ENCODE measurements at places on chromosomes 5 and 9.

DNA sequence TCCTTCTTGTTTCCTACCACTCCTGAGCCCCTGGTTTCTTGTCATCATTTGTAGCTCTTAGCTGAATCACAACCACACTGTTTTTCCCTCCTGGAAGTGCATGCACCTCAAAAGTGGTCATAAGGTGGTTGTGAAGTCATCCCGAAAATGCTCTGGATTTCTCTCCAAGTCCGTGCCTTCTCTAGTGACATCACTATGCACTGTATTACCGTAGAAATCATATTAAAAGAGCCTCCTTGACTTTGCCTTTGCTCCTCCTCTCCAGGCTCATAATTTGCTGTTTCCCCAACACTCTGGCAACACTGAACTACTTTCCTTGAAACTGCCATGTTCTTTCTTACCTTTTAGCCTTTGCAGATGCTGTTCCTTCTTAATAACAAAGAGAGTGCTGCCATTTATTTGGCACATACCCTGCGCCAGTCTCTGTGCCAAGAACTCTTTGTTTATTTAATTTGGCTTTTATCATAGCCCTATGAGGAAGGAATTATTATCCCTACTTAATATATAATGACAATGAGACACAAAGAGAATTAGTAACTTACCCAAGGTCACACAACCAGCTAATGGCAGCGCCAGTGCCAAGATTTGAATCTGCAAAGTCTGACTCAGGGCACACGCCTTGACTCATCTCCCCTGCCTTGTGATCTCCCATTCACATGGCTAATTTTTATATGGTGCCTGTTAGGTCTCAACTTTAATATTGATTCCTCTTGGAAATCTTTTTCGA, 115.4 kb downstream of the KIF4B start:
- DNase-seq: no peak

- DNase-seq: no peak
These were observed 8.6 kb downstream of the NSD1 start for GRCh38 chr5:177142098-177142611.

- DNase-seq: no peak
These were observed 672.9 kb downstream of the NR2F1-AS1 start for GRCh38 chr5:92907938-92908606.

GRCh38 chr5:169945831-169946261, 34.4 kb downstream of the INSYN2B start:
- DNase-seq: no peak

DNA sequence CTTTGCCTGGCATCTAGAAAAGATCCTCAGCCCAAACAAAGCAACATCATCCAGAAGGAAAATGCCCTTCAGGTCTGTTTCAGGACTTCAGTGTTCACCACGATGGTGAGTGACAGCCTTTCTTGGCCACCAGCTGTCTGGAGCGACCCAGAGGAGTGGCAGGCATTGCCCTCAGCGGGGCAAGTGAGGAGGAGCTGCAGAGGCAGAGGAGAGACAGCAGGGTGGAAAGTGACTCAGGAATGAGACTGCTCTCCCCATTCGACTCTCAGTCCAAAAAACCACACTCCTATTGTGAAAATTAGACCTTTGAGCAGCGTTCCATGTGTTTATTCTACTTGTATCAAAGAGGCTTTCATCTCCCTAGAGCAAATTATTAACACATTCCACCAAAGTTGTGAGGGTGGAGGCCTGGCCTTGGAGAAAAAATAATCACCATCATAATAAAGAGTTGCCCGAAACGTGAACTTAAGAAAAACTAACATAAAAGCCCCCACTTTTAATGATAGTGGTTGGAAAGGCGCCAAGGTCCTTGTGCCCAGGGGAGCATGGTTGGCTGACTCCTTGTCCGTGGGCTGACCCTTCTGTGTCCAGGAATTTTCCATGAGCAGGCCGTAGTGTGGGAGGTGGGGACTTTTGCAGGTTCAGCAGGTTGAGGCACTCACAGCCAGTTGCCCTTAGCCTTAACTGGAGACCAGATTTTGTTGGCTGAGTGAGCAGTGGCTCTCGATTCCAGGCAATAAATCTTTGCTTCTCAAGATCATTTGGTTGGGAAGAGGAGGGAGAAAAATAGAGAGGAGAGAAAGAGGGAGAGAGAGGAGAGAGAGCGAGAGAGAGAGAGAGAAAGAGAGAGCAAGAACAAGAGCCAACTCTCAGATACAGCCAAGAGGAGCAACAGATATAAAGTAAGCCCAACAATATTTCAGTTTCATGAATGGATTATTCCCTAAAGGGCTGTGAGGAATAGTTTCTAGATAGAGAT, 125.9 kb upstream of the ANKRD55 start:
- no peak for DNase-seq

DNA sequence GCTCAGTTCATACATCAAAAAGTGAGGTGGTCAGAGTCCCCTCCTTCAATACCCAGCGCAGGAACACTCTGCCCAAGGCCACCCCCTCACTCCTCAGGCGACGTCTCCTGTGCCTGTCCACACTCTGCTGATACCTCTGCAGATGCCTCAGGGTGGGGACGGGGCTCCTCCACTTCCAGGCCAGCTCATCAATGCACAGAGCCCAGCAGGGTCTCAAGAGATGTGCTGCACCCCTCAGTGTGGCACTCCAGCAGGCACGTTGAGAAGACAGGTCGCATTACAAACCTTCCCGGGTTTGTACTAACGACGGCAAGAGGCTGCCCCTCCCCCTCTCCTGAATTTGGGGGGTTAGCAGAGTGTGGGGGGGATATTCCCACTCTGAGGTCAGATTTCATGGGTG, 128.5 kb downstream of the ZNF354C start:
- DNase-seq: no peak

- peak; percentile 55 for DNase-seq
These were observed 51.2 kb upstream of the GGTA1 start for GRCh38 chr9:121550569-121551512.

- no peak for DNase-seq
These were observed 23.8 kb upstream of the IQGAP2 start for GRCh38 chr5:76379316-76379715.

- no peak for DNase-seq
These were observed 27.7 kb downstream of the PLCXD3 start for GRCh38 chr5:41482715-41483114.

DNA sequence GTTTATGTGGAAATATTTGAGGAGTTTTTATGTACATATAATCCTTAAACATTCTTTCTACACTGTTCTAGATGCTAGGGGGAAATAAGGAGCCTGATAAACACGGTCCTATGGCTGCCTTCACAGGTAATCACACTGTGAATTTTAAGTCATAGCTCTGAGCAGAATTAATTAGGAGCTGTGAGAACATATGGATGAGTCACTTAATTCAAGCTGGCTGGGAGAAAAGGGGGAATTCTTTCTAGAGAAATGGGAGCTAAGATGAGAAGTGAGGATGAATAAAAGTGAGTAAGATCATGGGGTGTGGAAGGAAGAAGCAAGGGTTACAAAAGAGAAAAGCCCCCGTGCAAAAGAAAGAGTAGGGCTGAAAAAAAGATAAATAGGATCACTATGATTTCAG, 290.8 kb downstream of the DNAH5 start:
- DNase-seq: no peak

DNA sequence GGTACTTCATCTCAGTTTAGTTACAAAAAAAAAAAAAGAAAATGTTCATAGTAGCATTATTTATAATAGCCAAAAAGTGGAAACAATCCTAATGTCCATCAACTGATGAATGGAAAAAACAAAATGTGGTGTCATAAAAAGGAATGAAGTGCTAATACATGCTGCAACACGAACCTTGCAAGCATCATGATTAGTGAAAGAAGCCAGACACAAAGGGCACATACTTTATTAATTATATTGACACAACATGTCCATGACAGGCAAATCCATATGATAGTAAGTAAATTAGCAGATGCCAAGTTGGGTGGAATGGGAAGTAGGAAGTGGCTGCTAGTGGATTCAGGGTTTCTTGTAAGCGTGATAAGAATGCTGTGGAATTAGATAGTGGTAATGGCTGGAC, 54.2 kb downstream of the PCDHGC5 start:
- no peak for DNase-seq

- no peak for DNase-seq
These were observed 19.0 kb downstream of the GFPT2 start for GRCh38 chr5:180334176-180334575.

DNA sequence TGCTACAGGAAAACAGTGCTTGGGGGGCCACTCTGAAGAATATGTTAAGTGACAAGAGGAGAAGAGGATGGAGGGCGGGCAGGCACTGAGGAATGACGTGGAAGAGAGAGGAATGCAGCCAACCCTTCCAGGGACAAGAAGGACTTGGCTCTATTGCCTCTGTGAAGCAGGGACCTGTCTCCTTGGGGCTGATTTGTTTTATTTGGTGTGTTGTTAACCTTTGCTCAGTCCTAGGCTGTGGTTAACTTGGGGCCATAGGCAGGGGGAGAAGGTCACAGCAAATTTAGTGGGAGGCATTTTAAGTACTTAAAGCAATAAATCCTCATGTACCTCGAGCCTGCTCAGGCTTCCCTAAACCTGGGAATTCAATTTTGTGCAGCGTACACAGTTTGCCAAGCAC, 39.9 kb downstream of the KIF4B start:
- DNase-seq: no peak

Data from activated CD4-positive, alpha-beta T cell treated with anti-CD3 and anti-CD28 coated beads, Interleukin-2, amount 50 U/mL, for 4 hours (primary cell).